ENCODE measurements at places on chromosomes 1 and 21. TPM values are rescaled to one million over a fixed set of nuclear protein-coding genes. Genes with fewer than 3 reads are reported as not detected.

The C8A gene
- not detected for total RNA-seq

The ZFYVE9 gene
- total RNA-seq: 38.8 TPM

The C1QC gene
- not detected for total RNA-seq

The PAX7 gene
- total RNA-seq: not detected

The B3GALT5 gene
- total RNA-seq: not detected

The SRSF10 gene
- 86.4 TPM for total RNA-seq

The CLIC6 gene
- 0.18 TPM for total RNA-seq

The PLEKHA6 gene
- total RNA-seq: 5.1 TPM

The RIPK4 gene
- total RNA-seq: 0.45 TPM

The KCNJ9 gene
- total RNA-seq: 0.08 TPM

DNA sequence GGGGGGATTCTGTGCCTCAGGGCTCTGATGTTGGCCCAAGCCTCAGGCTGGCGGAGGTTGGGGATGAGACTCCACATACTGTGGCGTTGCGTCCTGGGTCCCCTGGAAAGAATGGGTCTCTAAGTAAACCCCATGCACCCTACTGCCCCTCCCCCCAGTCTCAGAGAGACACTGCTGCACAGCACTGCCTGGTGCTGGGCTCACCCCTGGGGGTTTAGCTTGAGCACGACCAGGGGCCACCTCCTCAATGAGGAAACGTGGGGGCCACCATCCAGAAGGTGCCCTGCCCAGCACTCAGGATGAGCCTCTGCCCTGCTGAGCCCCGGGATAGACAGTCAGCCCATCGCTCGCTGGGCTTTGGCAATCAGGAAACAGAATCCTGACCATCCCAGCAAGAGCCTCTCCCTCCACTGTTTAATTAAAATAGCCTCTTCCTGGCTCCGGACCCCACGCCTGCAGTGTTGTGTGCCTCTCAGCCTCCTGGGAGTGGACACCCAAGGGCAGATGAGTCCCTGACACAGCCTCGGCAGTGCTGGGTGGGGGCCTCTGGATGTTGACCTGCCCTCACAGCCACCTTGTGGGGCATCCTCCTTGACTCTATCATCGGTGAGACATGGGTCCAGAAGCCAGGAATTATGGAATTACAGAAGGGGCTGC lies 3.5 kb upstream of the KRTAP10-4 start:
- no peak for DNase-seq

- no peak for DNase-seq
These were observed 272.0 kb downstream of the FOXD2 start for GRCh38 chr1:47709872-47710231.

DNA sequence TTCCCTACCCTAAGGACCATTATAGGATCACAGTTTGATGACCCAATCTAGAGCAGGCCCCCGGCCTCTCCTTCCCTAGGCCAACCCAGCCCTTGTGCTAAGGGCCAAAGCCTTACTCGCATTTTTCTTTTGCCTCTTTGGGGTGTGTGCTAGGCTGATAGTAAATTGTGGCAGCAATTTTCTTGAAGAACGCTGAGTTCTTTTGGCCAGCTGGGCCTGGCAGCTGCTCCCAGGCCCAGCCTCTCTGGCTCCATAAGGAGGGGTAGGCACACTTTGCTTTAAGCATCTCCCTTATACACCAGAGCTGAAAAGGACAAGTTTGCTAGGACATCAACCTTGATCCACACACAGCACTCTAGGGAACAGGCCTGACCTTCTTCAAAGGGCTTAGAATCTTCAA lies 4.2 kb downstream of the OLFML2B start:
- peak; percentile 39 for DNase-seq

DNA sequence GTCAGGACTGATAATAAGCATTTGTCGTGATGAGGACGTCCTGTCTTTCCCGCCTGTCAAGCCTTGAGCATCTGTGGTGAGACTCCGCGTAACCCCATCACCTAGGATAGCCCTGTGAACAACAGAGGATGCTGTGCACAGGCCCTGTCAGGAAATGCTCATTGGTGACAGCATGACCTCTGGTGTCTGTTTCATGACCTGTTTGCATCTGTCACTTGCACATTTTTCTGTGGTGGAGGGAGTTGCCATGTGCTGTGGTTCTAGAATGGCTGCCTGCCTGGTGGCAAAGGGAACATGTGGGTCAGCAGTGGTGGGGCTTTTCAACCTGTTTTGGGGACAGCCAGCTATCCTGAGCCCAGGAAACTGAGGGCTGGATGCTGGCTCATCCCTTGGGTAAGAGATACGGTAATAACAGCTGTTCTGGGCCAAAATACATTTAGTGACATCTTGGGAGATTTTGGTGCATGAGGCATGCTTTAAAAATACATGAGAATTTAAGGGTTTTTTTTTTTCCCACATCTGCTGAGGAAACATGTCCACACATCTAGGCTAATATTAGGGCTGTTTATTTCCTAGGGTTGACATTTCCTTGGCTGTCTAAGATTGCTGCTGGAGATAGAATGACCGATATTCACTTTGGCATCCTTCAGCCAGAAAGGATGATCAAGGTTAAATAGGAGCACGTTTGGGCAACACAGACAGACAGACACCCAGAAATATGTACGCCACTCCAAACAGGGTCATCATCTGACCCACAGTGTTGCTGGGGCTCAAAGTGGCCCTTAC lies 52.9 kb downstream of the KCNC4 start:
- DNase-seq: no peak

GRCh38 chr1:51168266-51168845 lies 66.3 kb downstream of the C1orf185 start:
- peak; percentile 37 for DNase-seq

- DNase-seq: no peak
These were observed 116.8 kb downstream of the HHAT start for GRCh38 chr1:210445485-210445884.

- no peak for DNase-seq
These were observed 4.2 kb upstream of the PFKL start for GRCh38 chr21:44295646-44296045.

DNA sequence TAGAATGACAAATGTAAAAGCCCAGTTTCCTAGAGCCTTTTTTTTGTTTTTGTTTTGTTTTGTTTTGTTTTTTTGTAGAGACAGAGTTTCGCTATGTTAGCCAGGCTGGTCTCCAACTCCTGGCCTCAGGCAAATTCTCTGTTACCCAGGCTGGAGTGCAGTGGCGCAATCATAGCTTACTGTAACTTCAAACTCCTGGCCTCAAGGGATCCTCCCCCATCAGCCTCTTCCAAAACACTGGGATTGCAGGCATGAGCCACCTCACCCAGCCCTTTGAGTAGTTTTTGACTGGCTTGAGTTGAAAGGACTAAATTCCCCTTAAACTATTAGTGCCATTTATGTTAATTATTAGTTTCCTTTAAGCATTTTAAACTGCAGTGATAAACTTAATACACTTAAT lies 28.8 kb upstream of the ZBTB18 start:
- DNase-seq: peak; percentile 60

GRCh38 chr1:244863491-244864252 lies 671 bp downstream of the HNRNPU start:
- DNase-seq: no peak

DNA sequence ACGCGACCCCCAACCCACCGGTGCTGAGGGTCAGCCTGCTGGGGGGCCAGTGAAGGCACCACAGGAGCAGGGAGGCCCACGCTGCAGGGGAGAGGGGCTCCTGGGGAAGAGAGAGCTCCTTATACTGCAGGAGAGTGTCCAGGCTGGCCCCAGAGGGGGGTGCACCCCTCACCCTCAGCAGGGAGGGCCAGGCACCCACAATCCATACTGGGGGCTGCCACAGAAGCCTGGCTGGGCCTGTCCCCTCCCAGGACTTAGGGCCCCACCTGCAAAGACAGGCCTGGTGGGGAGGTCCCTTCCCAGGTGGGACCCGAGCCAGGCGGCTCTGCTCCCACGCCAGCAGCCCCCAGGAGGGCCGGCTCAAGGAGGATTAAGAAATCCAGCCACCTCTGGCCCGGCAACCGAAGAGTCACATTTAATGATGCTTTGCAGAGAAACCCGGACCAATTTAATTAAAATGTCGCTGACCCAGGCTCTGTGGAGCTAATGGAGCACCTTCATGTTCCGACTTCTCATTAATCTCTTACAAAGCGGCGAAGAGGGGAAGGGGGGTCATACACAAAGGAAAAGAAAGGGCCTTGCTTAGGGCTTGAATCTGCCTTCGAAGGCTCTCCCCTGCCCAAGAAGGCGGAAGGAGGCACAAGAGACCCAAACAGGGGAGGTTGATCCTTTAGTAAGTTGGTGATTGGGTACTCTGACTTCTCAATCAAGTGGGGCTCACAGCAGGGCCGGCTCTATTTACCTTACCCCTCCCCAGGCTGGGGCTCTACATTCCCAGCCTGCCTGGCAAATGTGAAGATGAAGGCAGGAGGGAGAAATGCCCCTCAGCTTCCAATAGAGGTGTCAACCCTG lies 25.0 kb downstream of the WNT9A start:
- no peak for DNase-seq

- no peak for DNase-seq
These were observed 42.0 kb upstream of the CD34 start for GRCh38 chr1:207952617-207953542.

DNA sequence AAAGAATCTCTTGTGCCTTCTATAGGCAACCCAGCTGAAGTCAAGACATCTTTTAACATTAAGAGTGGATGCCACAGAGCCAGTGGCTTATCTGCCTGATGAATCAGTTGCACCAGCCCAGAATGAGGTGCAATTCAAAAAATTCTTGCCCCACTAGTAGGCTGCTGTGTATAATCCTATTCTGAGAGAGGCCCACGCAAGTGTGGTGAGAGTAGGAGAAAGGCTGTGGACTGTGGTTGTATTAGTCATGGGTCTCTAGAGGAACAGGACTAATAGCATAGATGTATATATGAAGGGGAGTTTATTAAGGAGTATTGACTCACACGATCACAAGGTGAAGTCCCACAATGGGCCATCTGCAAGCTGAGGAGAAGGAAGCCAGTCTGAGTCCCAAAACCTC lies 216.4 kb downstream of the LTN1 start:
- peak; percentile 92 for DNase-seq

- DNase-seq: peak; percentile 69
These were observed 11.8 kb downstream of the NFYC start for GRCh38 chr1:40703316-40703715.

DNA sequence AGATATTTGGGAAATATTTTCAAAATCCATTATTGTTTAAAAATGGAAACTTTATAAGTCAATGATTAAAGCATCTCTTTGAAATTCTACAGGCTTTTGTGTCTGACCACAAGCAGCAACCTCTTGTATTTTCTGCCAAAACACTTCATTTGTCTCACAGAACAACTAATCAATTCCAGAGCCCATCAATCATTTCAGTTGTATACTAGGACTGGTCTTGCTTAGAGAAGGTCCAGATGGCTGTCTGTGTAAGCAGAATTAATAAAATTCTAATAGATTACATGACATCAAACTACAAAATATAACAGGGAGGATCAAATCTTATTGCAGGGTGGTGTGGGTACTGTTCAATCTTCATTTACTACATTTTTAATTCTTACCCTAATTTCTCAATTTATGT lies 76.4 kb downstream of the ACBD6 start:
- peak; percentile 2 for DNase-seq

DNA sequence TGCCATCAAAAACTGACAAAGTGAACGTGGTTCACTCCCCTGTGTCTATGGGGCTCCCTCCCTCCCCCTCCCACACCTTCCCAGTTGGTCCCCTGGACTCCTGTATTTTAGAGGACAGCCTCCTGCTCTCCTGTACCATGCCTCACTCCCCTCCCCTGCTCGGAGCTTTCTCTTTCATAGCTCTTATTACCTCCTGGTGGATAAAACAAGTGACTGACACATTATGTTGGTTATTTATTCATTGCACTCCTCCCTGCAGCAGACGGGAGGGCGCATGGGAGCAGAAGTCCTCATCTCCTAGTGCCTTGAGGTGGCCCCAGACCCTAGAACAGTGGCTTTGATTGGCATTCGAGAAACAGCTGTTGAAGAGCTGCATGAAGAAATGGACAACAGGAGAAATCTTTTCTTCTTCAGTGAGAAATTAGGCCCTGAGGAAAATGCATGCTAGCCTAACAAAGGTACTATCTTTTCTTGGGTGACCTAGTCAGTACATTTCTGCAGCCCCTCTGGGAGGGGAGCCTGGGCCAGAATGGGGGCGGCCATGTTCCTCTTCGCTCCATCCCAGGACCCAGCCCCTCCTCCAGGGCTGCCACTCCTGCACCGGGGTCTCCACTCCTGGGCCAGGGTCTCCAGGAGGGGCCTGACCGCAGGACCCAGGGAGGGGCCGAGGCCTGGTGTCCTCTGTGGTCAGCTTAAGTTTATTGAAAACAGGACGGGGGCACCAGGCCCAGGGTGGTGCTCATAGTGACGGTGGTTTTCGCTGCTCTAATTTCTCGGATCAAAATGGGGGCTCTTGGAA lies 1.2 kb upstream of the TFF1 start:
- no peak for DNase-seq

GRCh38 chr1:212040629-212041412 lies 5.3 kb downstream of the DTL start:
- DNase-seq: no peak

DNA sequence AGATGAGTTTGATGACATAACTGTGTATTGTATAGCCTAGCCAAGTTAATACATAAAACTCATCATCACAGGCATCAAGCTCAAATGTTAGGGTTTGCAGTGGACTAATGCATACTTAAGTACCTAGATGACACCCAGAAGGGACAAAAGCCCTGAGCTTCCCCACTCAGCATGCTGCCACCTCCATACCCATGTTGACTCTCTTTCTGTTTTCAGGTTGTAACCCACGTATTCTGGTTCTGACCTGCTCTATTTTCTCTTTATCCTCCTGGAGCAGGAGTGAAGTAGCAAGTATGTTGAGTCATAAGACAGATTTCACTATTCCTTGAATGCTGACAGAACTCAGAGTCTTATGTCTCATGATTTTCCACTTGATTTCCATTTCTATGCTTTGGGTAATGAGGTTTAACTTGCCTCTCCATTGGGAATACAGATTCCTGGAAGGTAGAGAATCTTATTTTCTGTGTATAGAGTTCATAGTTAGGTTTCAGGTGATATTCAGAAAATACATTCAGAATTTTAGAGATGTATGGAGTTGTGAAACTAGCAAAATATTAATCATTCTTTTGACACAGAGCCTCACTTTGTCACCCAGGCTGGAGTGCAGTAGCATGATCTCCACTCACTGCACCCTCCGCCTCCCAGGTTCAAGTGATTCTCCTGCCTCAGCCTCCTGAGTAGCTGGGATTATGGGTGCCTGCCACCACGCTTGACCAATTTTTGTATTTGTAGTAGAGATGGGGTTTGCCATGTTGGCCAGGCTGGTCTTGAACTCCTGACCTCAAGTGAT lies 122.5 kb upstream of the KCNJ15 start:
- no peak for DNase-seq

- no peak for DNase-seq
These were observed 33.4 kb downstream of the IGFN1 start for GRCh38 chr1:201223852-201224665.

GRCh38 chr1:28548318-28548717 lies 4.6 kb upstream of the TRNAU1AP start:
- DNase-seq: no peak

DNA sequence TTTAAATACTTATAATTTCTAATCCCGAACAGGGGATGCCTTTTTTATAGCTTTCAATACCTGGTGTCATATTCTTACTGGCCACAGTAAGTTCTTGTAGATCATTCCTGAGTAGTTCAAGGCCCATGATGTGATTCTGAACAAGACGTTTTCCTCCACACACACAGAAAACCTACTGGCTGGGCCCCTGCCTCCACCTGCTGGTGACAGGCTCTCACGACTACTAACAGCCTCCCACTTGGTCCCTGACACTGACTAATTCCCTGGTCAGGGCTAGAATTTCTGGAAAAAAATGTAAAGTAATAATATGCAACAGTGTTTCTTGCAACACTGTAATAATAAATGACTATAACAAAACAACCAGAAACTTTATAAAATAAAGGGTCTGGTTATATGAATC lies 50.4 kb upstream of the RIPK4 start:
- DNase-seq: peak; percentile 80
